CD4-positive, alpha-beta T cell treated with Interleukin-2 at 100 ng/mL for 4 hours (primary cell): ENCODE measurements at places on chromosomes 3 and 15.
A peak's percentile ranks its signal among the peaks of the same experiment; 100 is the strongest.

DNA sequence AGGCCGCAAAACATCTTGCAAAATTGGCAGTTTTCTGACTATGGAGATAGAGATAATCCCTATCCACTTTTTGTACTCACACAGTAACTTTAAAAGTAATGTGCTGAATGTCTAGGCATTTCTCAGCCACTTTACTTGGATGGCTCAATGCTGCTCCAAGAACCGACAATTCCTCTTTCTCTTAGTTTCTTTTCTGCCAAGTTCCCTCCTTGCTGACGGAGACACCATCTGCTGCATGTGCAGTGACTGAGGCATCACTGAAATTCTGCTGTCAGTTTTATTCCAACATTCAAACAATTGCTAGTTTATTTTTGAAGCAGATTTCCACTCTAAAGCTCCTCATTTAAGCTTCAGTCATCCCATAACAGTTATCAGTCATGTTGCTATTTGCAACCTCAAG lies 116.0 kb upstream of the RBMS3 start:
- DNase-seq, result no peak

GRCh38 chr3:13204177-13204581 lies 130.9 kb upstream of the IQSEC1 start:
- DNase-seq, result no peak

DNA sequence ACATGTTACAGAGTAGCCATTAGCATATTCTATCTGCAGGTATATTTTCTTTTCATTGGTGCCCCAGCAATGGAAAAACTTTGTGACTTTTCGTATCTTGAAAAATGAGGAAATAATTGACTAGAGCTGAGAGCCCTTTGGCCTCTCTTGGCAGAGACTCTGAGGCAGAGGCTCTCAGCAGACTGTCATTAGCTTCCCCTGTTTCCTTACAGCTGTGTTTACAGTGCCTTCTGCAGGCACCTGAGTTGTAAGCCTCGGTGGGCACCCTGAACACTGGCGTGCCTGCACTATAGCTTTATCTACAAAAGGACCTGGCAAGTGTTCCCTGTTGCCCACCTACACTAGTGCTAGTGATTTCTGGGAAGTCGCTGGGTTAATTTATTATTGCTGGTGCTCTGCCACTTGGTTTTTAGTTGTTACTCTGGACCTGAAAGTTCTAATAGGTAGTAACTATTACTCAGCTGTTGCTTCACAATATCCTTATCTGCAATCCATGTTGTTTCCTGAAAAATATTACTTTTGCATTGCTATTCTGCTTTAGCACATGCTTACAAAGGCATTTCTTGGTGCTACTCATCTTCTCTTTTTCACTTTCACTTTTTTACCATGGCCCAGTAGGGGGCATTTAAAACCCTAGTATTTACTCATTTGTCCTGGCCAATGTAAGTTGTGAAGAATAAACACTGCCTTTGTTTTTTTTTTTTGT lies 7.8 kb upstream of the GPR171 start:
- peak; percentile 46 for DNase-seq

DNA sequence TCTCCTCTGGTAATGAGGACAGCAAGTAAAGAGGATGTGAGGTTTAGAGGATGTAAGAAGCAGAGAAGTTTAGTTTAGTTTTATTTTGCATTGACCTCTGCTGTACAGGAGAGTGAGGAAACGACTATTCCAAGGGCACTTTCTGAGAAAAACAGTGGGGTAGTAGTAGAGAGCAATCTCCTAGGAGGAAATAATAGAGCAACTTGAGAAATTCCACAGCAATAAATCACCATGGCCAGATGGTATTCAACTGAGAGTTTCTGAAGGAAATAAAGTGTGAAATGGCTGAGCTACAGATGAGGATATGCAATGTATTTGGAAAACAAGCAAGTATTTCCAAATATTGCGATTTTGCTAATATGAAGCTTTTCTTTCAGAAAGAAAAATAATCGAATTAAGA lies 118.9 kb downstream of the DPH6 start:
- no peak for DNase-seq

GRCh38 chr3:100216713-100217112 lies 44.1 kb upstream of the TBC1D23 start:
- DNase-seq, result no peak

DNA sequence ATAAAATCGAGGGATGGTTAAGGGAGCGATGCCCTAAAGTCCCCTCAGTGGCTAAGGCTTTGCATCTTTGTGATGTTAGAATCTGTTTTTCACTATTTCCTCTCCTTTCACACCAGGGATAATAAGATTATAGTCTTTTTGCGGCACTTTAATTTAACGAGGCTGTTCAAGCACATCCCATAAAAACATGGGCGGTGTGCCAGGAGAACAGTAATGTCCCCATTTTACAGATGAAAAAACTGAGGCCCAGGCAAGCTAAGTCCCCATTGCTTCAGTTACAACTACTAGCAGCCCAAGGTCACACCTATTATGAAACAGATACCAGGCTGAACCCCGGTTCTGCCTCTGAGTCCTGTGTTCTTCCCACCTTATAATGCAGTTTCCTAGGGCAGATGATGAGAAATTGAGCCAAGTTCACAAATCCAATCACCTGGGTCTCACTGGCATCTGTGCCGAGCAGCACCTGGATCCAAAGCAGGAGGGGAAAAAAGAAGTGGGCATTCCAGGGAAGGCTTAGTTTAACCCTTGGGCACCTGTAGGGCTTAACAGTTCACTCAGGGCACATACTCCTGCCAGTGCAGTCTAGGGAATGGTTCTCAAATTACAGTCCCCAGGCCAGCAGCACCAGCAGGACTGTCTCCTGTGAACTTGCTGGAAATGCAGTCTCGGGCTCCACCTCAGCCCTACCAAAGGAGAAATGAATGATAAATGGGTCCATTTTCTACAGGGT lies 169.3 kb downstream of the RAB11A start:
- no peak for DNase-seq

GRCh38 chr3:116492379-116492778 lies 47.1 kb upstream of the LSAMP start:
- no peak for DNase-seq

GRCh38 chr3:182509844-182510460 lies 283.4 kb upstream of the ATP11B start:
- DNase-seq, result no peak

GRCh38 chr3:55818485-55818884 lies 331.4 kb upstream of the WNT5A start:
- DNase-seq, result no peak

- no peak for DNase-seq
Observed at GRCh38 chr3:191781044-191781443, 320.1 kb downstream of the PYDC2 start.

DNA sequence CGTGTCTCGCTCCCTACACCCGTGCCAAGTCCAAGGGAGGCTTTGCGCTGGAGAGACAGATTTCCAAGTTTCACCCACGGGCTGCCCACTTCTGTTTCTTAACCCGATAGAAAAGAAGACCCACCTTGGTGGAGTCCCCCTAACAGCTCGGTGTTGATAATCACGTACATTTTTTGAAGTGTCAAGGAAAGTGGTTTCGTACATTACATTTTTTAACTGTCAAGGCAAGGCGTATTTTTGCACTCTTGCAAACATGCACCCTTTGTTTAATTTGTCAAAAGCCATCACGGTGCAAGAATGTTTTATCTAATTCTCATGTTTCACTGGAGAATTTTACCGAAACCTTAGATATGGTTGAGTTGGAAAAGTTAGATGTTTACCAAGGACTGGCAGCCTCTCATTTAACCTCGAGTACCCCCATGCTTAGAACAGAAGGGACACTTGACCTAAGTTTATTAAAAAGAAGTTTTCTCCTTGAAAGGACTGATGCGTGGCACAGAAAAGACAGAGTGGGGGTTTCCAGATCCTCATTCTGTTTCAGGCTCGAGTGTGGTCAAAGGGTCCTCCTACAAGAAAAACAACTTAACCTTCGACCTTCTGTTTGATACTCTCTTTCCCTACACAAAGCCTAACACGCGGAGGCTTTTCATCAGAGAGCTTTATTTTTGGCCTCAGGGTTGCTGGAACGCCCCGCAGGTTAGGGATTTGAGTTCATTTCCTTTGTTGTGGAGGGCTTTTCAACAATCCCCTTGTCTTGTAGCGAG lies 882 bp downstream of the GXYLT2 start:
- no peak for DNase-seq

DNA sequence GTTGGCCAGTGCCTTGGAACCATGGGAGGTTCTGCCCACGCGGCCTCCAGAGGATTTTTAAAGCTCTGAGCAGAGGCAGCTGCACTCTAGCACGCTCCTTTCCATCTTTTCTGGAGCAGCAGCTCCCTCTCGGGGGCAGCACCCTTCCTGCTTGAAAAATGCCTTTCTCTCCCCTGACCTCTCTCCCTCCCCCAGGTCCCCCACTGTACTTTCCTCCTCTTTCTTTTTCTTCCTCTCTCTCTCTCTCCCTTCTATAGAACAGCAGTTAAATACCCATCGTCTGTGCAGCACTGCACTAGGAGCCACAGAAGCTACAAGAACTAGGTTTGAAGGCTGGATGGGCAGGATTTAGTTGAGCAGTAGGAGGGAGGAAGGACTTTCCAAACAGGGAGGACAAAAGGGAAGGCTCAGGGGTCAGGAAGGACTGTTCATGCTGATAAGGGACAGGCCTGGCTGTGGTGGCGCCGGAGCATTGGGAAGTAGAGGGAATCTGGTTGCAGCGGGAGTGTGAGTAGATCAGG lies 4.4 kb downstream of the ALPK3 start:
- no peak for DNase-seq

DNA sequence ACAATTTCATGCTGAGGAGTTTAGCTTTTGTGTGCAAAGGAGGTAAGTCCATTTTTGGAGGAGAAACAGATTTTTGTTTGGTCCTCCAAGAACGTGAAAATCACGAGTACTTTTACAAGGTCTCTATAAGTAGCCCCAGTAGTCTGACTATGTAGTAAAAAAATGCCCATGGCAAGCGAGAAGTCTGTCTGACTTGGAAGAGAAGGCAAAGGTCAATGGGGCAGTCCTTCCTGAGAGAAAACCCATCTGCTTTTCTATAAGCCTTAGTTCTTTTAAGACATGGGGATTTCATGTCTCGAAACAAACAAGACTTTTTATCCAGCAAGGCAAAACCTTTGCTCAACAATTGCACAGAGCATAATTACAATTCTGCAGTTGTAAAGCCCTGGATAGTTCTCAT lies 183.2 kb downstream of the GAP43 start:
- no peak for DNase-seq
